DND-41 (cell line): ENCODE measurements at places on chromosomes 4 and X.
A peak's percentile ranks its signal among the peaks of the same experiment; 100 is the strongest.

DNA sequence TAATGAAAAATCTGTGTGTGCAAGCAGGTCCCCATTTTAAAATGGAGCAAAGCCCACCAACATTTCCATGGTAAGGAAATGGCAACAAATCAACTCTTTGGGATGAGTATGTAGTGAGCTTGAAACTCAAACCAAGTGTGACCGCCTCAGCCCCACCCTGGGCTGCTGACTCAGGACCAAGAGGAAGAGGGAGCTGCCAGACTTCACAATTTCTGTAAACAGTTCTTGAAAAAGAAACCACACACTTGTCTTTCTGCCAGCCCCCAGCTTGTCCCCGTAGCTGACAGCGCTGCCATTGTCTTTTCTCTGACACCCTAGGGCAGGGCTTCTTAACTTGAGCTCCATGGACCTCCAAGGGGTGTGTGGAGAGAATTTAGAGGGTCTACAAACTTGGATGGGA lies 10.3 kb downstream of the RTL5 start:
- no peak for DNase-seq

DNA sequence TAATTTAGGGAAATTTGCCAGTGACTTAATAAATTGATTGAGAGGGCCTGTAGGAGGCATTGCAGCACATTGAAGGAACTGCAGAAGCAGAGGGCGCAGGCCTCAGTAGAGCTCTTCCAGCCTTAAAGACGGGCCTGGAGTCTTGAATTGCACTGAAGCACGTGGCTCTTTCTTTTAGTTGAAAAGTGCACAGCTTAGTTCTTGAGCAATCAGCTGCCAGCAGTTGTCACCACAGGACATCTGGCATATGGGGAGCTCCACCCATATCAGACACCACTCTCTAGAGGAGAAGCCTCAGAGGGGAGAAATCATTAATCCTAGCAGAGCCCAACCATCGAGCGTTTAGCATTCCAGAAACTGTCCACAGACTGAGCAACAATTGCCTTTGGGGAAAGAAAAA lies 16.0 kb upstream of the FGF16 start:
- peak; percentile 4 for DNase-seq

DNA sequence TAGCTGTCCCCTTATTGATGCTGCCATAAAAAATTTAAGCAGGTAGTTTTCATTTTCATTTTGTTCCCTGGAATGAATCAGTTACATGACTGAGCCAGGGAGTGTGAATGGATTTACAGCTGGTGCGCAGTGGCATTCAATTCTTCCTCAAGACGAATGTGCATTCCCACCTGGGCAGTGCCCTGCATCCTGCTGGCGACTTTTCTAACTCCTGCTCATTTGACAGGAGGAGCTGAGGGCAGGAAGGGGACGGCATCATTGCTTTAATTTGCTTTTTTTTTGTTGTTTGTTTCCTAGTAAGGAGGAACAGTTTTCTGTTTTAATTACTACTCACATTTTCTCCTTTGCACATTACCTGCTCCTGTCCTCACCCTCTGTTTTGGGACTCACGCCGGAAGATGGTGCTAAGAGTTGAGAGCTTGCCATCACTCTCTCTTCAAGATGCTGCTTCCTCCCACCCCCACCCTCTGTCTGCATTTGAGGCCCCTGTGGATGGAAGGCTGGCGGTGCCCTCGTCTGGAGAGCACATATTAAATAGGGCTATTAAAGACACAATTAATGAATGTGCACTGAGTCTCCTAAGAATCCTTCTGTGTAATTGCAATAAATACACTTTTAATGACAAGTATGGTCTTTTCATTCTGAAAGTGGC lies 35.8 kb downstream of the PSAPL1 start:
- DNase-seq, result no peak

DNA sequence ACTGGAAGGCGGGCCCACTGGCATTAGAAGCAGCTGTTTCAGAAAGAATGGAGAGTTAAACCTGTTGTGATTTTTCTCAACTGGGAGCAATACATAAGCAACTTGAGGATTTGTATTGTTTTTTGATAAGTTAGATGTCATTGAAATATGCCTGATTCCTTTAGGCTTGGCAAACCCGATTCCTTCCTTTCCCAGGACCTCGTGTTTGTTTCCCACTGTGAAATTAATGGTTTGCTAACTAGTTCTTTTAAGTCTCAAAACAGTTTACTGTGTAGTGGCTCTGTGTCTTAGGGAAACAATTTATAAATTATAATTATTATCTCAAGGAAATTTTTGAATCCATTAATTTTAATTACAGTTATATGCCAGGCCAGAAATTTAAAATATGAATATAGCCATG lies 218.0 kb downstream of the DCTD start:
- DNase-seq, result no peak

DNA sequence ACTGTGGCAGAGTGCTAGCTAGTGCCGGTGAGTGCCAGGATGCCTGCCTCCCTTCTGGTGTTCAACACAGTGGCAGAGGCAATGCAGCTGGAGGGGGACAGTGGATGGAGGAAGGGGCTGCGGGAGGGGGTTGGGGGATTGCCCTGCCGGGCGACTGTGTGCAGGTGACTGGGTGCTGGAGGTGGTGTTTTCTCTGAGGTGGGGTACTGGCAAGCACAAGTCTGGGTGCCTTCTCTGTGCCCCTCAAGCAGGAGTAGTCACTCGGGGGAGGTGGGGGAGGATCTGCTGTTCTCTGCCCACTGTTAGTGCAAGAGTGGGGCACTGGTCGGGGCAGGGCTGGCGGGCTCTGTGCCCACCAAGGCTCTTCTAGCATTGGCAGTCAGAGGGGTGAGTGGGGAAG lies 10.3 kb upstream of the P2RY10 start:
- DNase-seq, result no peak

- no peak for DNase-seq
Measured at GRCh38 chr4:2048831-2049230, 10.3 kb upstream of the NAT8L start.

DNA sequence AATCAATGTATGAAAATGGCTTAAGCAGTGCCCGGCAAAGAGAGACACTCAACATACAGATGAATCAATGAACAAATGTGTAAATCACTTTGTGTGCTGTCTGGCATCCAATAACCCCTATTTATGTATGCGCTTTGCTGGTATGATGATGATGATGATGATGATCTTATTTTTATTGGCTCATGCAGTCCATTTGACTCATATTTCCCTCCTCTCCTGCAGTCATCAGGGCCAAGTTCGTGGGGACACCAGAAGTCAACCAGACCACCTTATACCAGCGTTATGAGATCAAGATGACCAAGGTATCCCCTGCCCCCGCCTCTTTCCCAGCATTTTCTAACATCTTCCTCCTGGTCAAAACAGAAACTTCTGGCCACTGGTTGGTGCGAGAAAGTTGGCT lies 2.5 kb downstream of the TIMP1 start:
- no peak for DNase-seq

DNA sequence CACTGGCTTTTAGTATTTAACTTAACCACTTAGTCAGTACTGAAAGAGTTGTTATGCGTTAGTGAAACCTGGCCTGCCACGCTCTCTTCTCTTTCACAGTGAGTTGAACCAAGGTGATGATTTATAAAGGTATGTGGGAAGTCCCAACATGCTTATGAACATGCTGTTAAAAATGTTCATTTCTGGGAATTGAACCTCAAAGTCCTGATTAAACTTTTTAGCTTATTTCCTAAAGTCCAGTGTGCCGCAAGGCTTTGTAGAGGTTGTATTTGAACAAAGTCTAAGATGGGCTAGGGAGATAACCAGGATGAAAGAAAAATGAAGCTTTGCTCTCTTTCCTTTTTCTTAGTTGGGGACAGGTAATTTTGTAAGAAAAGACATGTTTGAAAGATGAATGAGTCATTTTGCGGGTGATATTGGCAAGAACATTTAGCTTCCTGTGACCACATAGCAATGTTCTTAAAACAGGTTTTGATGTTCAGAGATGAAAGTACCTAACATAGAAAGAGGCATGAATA lies 270.3 kb downstream of the DTHD1 start:
- DNase-seq, result no peak

DNA sequence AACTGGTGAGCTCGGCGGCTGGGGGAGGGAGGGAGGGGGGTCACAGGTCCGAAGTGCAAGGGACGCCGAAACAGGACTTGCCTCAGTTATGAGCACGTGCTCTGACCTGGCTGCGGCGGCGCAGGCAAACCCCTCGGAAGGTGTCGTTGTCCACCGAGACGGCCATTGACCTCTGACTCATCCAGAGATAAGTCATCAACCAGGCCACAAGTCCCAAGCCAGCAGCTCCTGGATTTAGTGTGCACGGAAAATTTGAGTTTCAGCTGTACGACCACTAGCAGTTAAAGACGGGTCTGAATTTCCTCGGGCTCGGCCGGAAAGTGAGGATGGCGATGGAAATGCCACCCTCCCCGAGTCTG lies 674 bp downstream of the SH3D19 start:
- no peak for DNase-seq

- no peak for DNase-seq
Measured at GRCh38 chr4:7347981-7348380, 86.7 kb downstream of the PSAPL1 start.

- no peak for DNase-seq
Measured at GRCh38 chrX:56798866-56799758, 70.1 kb downstream of the NBDY start.

- DNase-seq, result peak; percentile 56
Measured at GRCh38 chr4:82268050-82268825, 105.6 kb downstream of the HNRNPD start.

- DNase-seq, result no peak
Measured at GRCh38 chr4:47933840-47934239, 19.5 kb upstream of the NFXL1 start.

DNA sequence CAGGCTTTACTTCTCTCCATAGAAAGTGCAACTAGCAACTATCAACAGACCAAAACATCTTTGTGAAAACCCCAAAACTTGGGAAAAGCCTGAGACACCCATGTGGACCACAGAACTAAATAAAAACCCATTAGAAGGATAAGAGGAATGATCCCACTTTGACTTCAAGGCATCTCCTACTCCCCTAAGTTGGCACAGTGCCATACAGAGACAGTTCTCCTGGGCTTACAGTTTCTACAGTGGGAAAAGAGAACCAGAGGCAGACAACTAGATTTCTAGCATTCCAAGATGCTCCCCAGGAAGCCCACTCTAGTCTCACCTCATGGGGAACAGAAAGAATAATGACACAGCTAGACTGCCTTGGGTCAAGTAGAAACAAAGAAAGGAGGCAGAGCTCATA lies 20.4 kb downstream of the TMLHE start:
- no peak for DNase-seq

DNA sequence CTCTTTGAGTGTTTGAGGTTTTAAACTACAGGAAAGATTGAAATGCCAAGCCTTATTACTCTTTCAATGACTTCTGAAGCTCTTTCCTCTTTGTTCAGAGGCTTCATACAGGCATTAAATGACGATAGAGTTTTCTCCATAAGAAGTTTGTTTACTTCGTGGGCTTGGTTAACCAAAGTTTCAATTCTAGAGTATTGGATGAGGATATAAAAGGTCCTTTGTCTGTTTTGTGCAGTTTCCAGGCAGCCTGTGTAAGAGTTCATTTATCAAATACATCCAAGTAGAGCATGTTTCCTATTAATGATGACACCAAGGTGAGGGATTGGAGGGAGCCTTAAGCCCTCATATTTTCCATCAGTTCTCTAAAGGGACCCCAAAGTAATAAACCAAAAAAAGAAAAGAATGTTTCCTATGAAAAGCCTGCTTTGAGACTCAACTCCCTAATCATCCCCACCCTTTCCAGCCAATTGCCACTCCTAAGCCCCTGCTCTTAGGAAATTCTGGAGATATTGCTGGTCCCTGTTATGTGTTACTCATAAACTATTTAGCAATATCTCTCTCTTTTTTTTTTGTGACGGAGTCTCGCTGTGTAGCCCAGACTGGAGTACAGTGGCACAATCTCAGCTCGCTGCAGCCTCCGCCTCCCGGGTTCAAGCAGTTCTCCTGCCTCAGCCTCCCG lies 106.2 kb upstream of the IL13RA1 start:
- no peak for DNase-seq

GRCh38 chrX:129108936-129109335 lies 414.4 kb downstream of the SMARCA1 start:
- no peak for DNase-seq

DNA sequence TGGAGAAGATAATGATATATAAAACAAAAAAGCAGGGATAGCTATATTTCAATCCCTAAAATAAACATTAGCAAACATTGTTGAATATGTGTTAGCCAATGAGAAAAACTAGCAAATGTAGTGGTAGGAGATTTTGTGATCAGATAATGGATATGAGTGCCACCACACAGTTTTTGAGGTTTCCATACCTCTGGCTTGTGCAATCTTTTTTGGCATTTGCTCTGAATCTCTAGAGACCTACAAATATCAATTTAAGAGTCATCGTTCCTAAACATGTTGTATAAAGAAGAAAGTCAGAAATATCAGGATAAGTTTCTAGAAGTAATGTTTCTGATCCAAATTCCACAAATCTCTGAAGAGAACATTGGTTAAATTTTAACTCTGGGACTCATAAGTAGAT lies 308.7 kb downstream of the PDGFC start:
- DNase-seq, result no peak

DNA sequence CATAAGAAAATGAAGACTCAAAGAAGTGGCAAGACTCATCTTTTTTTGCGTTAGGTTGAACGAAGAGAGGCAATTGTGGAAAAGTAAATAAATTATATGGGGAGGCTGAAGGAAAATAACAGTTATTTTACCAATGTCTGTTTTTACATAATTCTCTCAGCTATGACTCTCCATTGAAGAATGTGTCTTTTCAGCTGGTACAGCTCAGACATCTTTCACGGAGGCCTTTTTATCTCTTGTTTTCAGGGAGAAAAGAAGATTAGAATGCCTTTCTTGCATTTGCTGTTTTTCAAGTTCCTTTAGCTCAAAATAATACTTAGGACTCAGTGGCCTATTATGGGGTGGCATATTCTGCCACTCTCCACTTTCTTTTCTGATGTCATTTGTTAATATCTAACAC lies 153.0 kb downstream of the ADAM29 start:
- DNase-seq, result no peak

- no peak for DNase-seq
Measured at GRCh38 chrX:95884186-95884585, 800.5 kb upstream of the DIAPH2 start.

DNA sequence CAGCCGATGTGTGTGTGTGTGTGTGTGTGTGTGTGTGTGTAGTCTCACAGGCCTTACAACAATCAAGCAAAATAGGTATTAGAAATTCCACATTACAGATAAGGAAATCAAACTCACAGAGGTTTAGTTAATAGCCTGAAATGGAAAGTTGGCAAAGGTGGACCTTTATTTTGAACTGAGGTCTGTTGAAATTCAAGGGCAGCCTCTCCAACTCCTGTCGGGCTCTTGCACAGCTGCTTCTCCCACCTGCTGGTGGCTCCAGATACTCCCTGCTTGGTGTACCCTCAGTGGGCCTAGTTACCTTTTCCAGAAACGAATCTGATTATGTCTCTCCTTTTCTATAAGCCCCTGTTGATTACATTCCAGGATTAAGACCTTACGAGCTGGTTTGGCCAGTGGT lies 195.9 kb downstream of the MGST2 start:
- DNase-seq, result no peak

- DNase-seq, result no peak
Measured at GRCh38 chr4:87046121-87046551, 111.3 kb downstream of the AFF1 start.

DNA sequence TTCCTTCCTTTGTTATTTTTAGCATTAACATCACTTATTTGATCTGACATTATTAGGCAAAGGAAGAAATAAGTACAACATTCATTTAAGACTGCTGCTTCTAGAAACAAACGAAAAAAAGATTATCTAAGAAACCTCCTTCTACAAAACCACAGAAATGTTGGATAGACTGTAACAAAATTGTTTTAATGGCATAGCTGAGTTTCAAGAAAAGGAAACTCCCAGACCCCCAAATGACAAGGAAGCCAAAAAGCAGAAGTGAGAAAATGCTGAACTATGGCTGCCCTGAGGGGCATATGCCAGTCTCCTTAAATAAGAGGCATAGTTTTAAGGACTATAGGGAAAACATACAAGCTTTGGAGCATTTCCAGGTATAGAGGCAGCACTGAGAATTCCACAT lies 1431.6 kb upstream of the TENM3 start:
- no peak for DNase-seq
